ENCODE measurements at places on chromosomes 1 and 21. TPM values are rescaled to one million over a fixed set of nuclear protein-coding genes. Genes with fewer than 3 reads are reported as not detected.

The BMP8B gene
- 4.7 TPM for total RNA-seq

GRCh38 chr21:32253215-32253641 lies 25.6 kb downstream of the MIS18A start:
- no peak for DNase-seq

- no peak for DNase-seq
Observed at GRCh38 chr1:245485996-245486395, 331.2 kb downstream of the KIF26B start.

- DNase-seq, result no peak
Observed at GRCh38 chr1:160228431-160228830, 23.2 kb downstream of the PEA15 start.

- no peak for DNase-seq
Observed at GRCh38 chr1:39164256-39164655, 40.2 kb upstream of the MACF1 start.

DNA sequence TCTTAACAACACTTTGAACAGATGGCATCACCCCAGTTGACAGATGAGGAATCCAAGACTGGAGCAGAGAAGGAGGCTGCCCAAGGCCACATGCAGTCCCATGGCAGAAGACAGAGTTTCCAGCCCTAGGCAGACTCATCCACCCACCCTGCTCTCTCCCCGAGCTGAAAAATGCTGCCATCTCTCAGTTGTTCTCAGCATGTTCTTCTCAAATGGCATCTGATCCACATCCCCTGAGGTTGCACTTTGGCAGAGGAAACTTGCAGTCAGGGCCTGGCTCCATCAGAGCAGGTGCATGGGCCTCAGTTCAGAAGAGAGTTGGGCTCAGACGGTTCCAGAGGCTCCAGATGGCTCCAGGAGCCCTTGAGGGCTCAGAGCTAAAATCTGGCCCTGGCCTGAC lies 709.4 kb downstream of the MATN1 start:
- DNase-seq, result no peak

DNA sequence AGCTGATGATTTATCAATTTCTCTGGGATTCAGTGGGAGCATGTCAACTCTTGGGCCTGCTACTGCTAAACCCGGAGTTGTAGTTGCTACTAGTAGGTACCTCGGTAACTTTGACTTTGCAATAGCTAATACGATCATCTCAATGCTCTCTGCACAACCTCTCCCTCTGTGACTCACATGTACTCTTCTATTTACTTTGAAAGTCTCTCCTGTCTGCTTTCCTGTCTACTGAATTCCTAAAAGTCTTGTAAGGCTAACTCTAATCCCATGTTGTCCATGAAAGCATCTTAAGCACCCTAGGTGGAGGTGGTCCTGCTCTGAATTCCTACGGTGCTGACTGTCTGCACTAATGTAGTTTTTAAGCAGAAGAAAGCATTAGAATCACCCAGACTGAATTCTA lies 29.3 kb downstream of the SLC9C2 start:
- DNase-seq, result peak; percentile 88

- peak; percentile 31 for DNase-seq
Observed at GRCh38 chr1:63004868-63005267, 220.9 kb downstream of the ATG4C start.

- DNase-seq, result no peak
Observed at GRCh38 chr1:26858160-26858559, 4.8 kb upstream of the SFN start.

GRCh38 chr21:21029164-21029563 lies 31.0 kb downstream of the NCAM2 start:
- peak; percentile 51 for DNase-seq

GRCh38 chr1:193927550-193927949 lies 741.1 kb upstream of the B3GALT2 start:
- DNase-seq, result no peak

DNA sequence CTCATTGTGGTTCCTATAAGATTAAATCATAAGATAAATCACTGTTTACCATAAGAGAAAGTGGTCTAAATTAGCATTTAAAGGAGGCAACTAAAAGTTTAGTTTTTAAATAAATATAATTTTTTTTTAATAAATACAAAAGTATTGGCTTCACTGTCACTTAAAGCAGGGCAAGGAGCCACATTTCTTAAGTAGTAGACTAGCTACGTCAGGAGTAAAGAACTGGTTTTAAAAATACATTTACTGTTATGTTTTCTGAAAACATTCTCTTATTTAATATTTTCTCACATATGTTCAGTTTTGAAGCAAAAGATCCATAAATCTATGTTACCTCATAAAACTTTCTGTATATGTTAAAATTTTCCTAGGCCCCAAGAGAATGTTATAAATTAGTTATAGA lies 2.2 kb downstream of the ANGPTL1 start:
- DNase-seq, result no peak

Data from PC-3 (cell line).